HEK293T (cell line): ENCODE measurements at places on chromosomes 5 and 9.

GRCh38 chr5:78795757-78796156, 147.2 kb upstream of the LHFPL2 start:
- no peak for DNase-seq

DNA sequence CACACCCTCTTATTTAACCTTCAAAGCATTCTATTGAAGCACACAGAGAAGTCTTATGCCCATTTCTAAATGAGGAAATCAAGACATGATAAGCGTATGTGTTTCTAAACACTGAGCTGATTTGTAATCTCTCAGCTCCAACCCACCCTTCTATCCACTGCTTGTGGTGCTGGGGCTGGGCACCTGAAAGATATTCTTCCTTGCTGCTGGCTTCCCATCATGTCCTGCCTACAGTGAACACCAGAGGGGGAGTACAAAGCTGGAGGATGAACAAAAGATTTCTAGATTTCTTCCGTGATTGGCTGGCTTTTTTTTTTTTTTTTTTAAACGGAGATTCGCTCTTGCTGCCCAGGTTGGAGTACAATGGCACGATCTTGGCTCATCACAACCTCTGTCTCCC, 14.4 kb downstream of the ACTL7A start:
- no peak for DNase-seq

- no peak for DNase-seq
These were observed 14.3 kb downstream of the FNBP1 start for GRCh38 chr9:130028493-130029222.

DNA sequence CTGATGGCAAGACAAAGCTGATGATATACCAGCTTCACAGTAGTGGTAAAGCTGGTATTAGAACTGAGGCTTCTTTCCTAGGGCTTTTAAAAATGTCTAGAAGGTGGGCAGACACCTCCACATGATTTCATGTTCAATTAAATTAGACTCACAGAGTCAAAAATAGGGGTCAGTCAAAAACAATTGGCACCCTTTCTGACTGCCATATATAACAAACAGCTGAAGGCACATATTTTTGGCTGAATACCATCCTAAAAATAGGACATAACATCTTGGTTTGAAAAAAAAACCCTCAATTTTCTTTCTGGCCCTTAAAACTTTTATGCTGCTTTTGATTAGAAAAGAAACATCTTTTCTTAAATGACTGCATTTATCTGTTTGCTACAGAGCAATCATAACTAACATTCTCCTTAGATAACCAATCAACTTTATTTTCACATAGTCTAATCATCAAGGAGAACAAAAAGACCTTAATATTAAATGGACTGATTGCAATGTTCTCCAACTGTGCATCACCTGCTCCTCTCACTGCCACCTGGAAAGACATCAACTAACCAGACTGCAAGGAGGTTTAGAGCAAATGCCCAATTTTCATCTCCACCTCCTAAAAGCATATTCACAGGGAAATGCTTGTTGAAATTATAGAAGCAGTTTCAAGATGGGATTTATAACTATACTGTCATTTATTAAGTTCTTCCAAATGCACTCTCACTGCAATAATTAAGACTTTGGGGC, 3.2 kb downstream of the SGTB start:
- no peak for DNase-seq

GRCh38 chr9:93954434-93955061, 607 bp downstream of the BARX1 start:
- no peak for DNase-seq
